ENCODE measurements at places on chromosomes 13 and 19.
A peak's percentile ranks its signal among the peaks of the same experiment; 100 is the strongest.

GRCh38 chr13:111443981-111444380, 123.5 kb downstream of the TEX29 start:
- DNase-seq: no peak

- peak; percentile 45 for DNase-seq
Observed at GRCh38 chr13:109744512-109745051, 41.8 kb downstream of the IRS2 start.

DNA sequence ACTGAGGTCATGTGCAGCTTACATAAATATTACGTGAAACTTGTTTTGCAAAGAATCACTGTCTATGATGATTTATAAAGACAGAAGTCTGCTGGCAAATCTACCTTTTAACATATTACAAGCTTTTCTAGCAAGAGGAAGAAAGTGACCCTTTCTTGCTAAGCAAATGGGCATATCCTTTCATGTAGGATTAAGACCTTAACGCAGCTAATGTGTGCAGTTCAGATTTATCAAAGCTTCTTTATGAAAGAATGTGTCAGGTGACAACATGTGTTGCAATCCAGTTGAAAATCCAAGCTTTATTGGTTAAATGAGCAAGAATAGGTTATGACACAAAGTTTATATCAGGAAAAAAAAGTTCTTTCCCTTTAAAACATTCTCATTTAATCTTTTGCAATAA, 115.6 kb upstream of the NBEA start:
- DNase-seq: no peak

- DNase-seq: no peak
Observed at GRCh38 chr13:82447416-82448077, 1434.7 kb downstream of the SLITRK1 start.

- no peak for DNase-seq
Observed at GRCh38 chr13:40102360-40102727, 446.9 kb downstream of the COG6 start.

DNA sequence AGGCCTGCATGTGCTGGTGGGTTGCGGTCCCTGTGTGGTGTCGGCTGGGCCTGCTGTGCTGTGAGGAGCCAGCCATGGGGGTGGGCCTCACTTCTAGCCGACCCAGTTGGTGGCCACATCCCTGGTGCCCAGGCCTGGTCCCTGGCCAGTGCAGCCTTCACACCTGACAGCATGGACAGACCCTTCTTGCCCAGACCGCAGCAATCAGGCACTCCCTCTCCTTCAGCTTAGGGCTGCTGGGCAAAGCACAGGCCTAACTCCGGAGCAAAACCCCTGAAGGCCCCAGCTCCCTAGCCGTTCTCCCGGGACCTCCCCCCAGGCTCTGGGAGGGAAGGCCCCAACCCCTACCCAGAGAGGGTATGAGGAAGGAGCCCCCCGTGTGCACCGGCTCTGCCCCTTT, 6.6 kb upstream of the MCF2L start:
- no peak for DNase-seq

GRCh38 chr13:64397701-64398100, 2832.4 kb downstream of the PCDH9 start:
- DNase-seq: no peak

DNA sequence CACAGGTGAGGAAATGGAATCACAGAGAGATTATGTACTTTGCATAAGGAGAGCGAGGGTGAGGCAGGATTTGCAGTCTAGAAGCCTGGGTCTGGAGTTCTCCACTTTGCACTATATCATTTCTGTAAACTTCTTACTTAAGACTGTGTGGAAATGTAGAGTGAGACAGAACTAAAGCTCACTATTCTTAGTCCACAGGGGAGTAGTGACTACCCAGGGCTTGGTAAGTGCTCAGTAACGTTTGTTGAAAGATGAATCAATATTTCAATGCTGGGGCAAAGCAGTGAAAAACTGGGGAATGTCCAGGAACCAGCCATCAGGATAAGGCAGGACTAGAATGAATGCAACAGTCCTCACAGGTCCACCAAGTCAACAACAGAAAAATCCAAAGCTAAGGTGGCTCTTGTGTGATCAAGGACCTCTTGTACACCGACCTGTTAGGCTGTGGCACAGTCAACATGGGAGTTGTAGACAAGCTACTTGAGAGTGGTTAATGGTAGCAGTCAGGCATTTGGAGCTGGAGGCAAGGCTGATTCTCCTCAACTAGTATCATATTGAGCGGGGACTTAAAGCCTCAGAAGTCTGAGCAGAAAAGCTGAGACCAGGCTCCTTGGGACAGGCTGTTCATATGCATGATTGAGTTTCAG, 929 bp upstream of the TNFSF13B start:
- no peak for DNase-seq

DNA sequence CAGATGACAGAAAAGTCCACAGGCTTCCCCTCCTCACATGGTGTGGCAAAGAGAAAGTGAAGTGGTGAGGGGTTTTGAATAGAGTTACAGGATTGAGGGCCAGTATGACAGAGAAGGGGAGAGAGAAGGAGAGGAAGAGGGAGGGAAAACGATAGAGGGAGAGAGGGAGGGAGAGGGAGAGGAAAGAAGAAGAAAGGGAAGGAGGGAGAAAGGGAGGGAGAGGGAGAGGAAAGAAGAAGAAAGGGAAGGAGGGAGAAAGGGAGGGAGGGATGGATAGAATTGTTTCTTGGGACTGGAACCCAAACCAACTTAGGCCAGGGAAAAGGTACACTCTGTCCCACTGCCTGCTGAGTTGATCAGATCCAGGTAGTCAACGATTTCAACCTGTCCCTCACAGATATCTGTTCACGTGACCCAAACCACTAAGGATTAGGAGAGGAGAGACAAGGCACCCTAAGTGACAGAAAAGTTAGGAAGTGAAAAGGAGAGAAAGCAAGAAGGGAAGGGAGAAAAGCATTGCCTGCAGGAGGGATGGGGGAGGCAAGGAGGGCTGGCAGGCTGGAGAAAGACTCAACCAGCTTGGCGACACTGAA, 8.1 kb upstream of the IGFL3 start:
- DNase-seq: no peak

- no peak for DNase-seq
Observed at GRCh38 chr19:4378886-4379285, 21.5 kb downstream of the SH3GL1 start.

DNA sequence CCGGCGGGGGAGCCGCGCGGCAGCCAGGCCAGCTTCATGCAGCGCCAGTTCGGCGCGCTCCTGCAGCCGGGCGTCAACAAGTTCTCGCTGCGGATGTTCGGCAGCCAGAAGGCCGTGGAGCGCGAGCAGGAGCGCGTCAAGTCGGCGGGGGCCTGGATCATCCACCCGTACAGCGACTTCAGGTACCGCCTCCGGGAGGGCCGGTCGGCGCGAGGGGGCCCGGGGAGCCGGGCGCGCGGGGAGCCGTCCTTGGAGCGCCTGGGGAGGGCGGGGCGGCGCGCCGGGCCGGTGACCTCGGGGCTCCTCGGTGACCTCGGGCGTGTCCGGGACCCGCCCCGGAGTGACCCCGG, 690 bp downstream of the HCN2 start:
- no peak for DNase-seq

GRCh38 chr13:40762849-40763248, 8.1 kb downstream of the MRPS31 start:
- no peak for DNase-seq

GRCh38 chr13:19382111-19382510, 179.2 kb downstream of the TPTE2 start:
- DNase-seq: no peak

GRCh38 chr13:103671547-103671946, 605.3 kb upstream of the SLC10A2 start:
- no peak for DNase-seq

DNA sequence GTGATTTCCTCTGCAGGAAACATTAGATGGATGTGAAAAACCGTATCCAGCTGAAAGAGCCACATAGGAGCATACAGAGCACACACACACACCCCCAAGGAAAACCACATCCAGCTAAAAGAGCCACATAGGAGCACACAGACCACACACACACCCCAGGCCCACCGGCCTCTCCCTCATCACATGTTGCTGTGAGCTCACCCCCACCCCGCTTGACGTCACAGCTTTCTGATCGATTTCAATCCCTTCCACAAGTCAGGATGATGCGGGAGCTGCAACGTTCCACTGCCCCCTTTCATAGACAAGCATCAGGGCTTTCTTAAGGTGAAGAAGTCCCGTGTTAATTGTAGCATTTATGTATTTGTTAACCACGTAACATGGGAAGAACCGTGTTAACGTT, 72.4 kb upstream of the SOX1 start:
- DNase-seq: no peak

- no peak for DNase-seq
Observed at GRCh38 chr13:28282451-28282850, 144.1 kb downstream of the PAN3 start.

DNA sequence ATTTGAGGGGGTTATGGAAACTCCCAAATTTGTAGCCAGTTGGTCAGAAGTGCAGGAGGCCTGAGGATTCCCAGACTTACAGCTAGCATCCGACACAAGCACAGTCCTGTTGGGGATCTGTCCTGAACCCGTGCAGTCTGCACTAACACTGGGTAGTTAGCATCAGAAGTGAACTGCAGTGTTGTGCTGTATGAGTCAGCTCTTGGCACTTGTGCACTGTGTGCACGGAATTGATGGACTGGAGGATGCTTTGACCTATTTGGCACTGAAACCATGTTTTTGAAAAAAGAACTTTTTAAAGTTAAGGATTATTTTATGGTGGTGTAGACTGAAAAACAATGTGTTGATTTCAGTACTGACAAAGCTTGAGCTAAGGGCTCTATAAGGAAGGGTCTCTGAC, 279.0 kb downstream of the NHLRC3 start:
- peak; percentile 28 for DNase-seq

- peak; percentile 49 for DNase-seq
Observed at GRCh38 chr13:113837560-113838355, 26.1 kb downstream of the GAS6 start.

DNA sequence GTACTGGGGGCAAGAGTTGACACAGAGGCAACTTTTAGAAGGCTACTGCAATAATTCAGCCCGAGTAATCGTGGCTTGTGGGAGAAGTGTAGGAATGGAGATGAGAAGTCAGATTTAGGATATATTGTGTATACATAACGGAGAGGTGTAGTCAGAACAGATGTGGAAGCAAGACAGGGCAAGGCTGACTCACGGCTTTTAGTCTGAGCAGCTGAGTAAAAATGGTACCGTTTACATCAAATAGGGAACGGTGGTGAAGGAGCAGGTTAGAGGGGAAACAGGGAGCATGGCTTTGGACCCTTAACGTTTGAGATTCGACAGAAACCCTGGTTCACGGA, 796 bp upstream of the LSM14A start:
- no peak for DNase-seq

DNA sequence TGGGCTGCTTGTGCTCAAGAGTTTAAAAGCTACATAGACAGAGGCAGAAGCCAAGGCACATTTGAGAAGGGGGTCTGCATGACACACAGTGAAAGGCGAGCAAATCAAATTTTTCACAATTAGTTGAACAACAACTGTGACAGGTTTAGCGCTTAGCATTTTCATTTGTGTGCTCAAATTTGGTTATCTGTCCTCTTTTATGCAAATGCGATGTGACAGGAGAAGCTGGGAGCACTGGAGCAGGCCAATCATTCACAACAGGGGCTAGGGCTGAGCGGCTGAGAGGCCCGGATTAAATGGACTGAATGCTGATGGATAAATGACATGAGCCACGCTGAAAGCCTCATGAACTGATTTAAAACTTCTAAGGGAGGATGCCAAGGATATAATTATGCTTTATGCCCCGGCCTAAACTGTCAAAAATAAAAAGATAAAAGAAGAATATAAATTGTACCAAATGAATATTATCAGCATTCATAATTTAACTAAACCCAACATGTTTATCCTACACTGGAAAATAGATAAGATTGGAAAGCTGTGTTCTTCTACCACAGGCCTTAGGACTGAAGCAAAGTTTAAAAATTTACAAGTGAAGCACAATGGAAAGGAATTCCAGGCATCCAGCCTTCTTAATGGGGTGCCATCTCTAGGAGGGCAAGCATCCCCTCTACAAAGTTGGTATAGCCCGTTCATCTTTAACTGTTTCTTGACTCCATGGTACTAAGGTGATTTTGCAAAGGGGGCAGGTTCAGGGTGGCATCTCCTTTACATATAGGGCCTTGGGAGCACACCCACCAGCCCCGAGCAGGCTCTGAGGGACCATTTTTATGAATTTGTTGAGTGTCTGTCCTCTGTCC, 117.9 kb downstream of the RBM26 start:
- DNase-seq: peak; percentile 31

DNA sequence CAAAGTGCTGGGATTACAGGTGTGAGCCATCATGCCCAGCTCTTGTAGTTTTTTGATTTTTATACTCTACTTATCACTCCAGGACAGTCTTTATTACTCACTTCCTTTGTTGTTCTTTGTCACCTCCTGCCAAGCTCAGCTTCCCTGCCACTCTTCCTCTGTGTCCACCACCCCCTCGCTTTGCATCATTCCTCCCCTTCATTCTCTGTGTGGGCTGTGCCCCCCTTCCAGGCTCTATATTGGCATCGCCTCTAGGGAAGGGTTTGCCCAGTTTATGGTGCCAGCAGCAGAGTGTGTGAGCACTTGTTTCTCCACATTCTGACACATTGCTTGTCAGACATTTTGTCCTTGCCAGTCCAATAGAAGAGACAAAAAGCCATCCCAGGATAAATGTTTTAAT, 15.1 kb downstream of the ZNF302 start:
- no peak for DNase-seq

DNA sequence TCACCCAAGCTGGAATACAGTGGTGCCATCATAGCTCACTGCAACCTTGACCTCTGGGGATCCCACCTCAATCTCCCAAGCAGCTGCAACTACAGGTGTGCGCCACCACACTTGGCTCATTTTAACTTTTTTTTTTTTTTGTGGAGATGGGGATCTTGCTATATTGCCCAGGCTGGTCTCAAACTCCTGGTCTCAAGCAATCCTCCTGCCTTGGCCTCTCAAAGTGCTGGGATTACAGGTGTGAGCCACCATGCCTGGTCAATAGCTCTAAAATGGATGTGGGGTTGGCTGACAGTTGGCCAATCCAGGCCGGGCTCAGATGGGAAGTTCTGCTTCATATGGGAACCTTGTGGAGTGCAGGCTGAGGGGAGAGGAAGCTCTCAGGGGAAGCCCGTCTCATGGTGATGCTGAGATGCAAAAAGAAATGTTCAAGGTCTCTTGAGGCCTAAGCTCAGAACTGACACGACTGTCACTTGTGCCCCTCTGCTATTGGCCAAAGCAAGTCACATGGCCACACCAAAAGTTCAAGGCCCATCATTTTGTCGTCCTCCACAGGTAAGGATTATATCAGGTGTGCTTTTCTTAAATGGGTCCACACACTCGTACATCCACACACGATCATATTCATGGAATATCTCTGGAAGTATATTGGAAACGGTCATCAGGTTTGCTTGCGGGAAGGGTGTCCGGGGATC, 6.8 kb upstream of the KLC3 start:
- no peak for DNase-seq

Measured in cerebellum (tissue), 4 donors.